ENCODE measurements at places on chromosomes 16 and 17. TPM values are rescaled to one million over a fixed set of nuclear protein-coding genes. Genes with fewer than 3 reads are reported as not detected.

DNA sequence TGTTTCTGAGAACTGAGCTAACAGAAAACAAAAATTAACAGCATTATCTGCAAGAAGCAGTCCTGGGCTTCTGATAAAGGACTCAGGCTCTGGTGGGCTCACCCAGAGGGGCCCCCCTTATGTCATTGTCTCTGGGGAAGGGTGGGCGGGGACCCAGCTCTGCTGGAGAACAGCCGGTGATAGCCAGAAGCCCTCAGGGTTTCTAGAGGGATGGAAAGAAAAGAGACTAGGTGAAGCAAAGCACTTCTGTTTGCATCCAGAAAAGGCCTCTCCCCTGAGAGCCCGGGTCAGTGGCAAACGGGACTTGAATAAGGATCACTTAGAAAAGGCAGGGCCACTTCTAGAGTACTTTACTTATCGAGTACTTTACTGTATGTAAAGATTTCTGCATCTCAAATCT, 7.0 kb upstream of the CDC42EP4 start:
- DNase-seq = no peak

The CDH5 gene
- 0.26 TPM for total RNA-seq

The SYCE1L gene
- not detected for total RNA-seq

GRCh38 chr17:1134634-1135324, 45.0 kb downstream of the ABR start:
- DNase-seq = no peak

GRCh38 chr17:6556121-6557039, at the start of gene PITPNM3:
PITPNM3 (minus strand) TSS chr17:6556555; CDS start chr17:6556406, 149 bp downstream.
- no peak for DNase-seq

All from A673 (cell line).